ENCODE measurements at places on chromosomes 12 and 14.
A peak's percentile ranks its signal among the peaks of the same experiment; 100 is the strongest.

GRCh38 chr12:126493366-126494108, 1428.3 kb downstream of the AACS start:
- DNase-seq = no peak

DNA sequence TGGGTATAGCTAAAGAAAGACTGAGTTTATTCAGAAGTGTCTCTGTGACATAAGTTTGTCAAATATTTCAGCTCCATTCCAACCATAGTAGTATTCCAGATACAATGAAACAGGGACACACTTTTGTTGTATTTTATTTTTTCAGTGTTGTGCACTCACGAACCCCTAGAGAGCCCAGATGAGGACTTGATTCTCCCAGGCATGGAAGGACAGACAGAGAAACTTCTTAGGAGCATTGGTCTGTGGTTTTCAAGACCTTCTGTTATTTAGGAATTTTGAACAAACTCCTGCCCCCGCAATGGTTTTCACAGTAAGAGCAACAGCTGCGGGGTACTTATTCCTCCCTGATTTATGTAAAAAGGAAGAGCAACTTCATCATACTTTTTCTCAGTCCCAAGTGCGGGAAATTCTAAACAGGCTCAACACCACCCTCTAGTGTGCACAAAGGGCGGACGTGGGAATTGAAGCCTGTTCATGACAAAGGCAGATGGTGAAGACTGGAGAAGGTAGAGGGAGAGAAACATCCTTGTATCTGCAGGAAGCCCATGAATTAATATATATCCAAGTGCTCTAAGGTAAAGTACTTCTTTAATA, 147.6 kb downstream of the PAH start:
- DNase-seq = peak; percentile 3

GRCh38 chr12:54217774-54218241, 29.0 kb upstream of the SMUG1 start:
- no peak for DNase-seq

GRCh38 chr14:105531894-105532623, 5.7 kb downstream of the TMEM121 start:
- no peak for DNase-seq

DNA sequence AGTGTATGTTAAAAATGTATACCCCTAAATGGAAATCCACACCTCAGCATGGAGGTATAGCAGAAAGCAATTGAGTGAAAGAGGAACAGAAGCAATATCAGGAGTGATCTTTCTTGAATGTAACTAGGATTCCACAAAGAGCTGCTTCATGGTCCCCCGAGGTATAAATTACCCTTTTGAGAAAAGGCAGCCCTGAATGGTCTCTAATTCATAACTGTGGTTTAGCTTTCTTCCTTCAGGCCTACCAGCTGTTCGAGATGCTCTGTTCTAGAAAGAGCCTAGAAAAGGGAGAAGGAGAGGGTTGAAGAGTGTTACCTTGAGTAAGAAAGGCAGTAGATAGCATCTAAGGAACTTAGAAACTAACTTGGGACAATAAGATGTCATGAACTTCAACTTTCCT, 42.9 kb upstream of the CSRNP2 start:
- no peak for DNase-seq

- DNase-seq = no peak
Observed at GRCh38 chr12:6970096-6970527, 352 bp downstream of the PHB2 start.

Measured in epithelial cell of proximal tubule (primary cell).